ENCODE measurements at places on chromosomes 1 and 21. TPM values are rescaled to one million over a fixed set of nuclear protein-coding genes. Genes with fewer than 3 reads are reported as not detected.

- DNase-seq: no peak
Measured at GRCh38 chr1:16605532-16606505, 7.5 kb downstream of the NBPF1 start.

GRCh38 chr21:33105088-33105487 is 35.1 kb downstream of the OLIG1 start:
- no peak for DNase-seq

DNA sequence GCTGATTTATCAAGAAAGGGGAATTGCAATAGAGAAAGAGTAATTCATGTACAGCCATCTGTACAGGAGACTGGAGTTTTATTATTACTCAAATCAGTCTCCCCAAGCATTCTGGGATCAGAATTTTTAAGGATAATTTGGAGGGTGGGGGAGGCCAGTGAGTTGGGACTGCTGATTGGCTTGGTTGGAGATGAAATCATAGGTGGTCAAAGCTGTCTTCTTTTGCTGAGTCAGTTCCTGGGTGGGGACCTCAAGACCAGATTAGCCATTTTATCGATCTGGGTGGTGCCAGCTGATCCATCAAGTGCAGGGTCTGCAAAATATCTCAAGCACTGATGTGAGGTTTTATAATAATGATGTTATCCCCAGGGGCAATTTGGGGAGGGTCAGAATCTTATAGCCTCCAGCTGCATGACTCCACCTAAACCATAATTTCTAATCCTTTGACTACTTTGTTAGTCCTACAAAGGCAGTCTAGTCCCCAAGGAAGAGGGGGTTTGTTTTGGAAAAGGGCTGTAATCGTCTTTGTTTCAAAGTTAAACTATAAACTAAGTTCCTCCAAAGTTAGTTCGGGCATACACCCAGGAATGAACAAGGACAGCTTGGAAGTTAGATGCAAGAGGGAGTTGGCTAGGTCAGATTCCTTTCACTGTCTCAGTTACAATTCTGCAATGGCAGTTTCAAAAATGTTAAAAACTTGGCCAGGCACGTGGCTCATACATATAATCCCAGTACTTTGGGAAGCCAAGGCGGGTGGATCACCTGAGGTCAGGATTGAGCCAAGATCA is 16.9 kb upstream of the RAB3B start:
- DNase-seq: no peak

DNA sequence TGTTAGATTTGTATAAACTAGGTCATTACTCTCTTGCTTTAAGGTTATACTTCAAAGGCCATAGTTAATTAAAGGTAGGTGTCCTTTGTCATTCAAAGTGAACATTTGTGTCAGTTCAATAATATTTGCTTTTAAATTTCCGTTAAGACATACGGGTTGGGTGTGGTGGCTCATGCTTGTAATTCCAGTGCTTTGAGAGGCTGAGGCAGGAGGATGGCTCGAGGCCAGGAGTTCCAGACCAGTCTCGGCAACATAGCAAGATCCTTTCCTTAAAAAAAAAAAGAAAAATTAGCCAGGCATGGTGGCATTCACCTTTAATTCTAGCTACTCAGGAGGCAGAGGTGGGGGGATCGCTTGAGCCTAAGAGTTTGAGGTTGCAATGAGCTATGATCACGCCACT is 80.4 kb downstream of the KIF26B start:
- no peak for DNase-seq

DNA sequence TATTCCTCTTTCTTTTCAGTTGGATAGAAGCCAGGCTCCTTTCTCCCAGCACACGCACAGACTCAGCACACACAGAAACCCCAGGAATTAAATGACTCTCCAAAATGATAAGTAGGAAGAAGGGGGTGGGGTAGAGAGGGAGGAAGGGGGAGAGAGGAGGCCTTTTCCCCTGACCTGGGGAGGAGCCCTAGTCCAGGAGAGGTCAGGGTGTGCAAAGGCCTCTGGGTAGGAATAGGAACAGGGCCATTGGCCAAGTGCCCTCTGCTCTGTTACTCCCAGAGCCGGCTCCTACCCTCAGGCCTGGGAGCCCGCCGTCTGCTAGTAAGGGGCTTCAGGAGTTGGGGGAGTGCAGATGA is 35.6 kb upstream of the PUM1 start:
- DNase-seq: no peak

- DNase-seq: no peak
Measured at GRCh38 chr1:184163674-184164465, 112.3 kb downstream of the TSEN15 start.

DNA sequence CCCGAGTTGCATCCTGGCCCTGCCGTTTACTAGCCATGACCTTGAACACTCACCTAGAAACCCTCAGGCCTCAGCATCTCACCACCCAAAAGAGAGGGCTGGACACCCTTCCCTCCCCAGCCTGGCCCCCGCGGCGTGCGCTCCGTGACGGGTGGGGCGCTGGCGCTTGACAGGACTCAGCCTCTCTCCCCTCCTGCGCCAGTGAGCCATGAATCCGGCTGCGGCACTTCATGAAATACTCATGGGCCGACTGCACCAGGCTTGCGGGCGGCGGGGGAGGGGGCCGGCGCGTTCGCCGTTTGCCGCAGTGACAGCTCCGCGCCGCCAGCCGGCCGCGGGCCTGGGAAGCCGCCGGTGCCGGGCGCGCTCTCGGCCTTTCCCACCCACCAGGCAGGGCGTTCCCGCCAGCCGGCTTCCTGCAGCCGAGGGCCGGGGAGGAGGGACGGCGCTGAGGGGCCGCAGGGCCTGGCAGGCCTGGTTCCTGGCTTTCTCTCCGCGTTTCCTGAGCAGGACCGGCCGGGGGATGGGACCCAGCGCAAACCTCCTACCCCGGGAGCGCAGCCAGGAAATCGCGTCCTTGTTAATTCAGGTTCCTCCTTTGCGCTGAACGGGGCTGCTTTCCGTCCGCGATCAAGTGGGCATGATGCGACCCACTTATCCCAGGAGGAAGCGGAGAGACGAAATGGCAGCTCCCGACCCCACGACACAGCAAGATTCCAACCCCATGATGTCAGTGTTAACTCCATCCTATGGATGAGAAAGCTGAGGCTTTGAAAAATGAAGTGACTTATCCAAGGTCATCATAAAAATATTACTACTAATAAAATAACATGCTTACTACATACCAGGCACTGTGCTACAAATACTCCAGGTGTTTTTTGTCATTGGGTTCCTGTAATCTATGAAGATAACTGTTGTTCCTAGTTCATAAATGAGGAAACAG is 9.1 kb upstream of the LUZP1 start:
- peak; percentile 53 for DNase-seq

GRCh38 chr1:53892911-53893310 is 1.1 kb upstream of the DIO1 start:
- no peak for DNase-seq

CASQ2 gene
- total RNA-seq: 2.1 TPM

DNA sequence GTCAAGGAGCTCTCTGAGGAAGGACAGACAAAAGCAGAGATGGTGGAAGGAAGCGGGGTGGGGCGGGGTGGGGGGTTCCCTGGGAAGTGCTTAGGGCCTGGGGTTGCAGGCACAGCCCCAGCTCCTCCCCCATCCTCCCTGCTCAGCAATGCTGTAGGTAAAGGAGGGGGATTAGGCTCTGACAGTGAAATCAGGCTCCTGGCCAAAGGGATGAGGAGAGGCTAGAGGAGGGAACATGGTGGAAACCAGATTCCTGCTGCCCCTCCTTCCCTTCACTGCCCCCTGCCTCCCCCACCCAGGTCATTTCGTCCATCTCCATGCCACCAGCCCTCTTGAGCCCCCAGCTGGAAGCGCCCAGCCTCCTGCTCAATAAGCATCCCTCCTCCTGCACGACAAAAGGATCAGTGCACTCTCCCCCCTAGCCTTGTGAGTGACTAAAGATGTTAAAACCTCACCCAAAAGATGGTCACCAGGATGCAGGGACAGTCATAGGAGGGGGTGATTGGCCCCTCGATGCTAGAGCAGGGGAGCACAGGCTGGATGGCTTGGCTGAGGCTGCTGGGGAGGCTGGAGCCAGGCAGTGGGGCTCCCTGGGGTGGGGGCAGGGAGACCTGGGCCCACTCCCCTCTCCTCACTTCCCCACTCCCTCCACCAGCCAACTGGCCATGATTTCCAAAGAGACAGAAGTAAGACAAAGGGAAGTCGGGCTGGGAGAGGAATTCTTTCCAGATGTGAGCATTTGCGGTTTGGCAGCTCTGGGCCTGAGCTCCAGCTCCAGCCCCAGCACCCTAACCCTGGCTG is 2.2 kb upstream of the CRABP2 start:
- no peak for DNase-seq

GPR153 gene
- 5.4 TPM for total RNA-seq

LRRC71 gene
- total RNA-seq: not detected

DNA sequence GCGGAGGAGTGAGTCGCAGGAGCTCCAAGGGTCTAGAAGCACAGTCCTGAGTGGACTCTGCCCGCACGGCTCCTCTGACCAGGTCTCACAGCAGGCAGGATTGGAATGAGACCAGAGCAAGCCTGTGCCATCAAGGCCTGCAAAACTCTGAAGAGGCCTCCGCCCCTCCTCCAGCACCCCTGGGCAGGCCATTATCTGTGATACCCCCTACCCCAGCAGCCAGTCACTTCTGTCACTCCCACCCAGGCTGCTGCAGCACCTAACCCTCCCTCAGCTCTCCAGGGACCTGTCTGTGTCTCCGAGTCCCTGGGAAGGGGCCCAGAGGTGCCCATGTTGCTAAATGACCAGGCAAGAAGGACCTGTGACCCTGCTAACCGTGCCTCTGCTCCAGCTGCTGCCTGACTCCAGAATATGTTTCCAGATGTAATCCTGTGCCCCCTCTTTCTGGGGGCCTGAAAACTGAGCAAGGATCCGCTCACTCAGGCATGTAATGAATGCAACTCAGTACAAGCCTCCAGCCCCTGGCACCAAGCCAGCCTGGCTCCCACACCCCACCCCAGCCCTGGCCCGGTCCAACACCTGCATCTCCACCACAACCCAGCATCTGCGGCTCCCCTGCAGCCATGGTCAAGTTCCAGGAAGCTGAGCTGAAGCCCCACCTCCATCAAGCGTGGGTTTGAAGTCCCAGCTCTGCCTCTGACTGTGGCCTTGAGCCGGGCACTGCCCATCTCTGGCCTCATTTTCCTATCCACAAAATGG is 22.1 kb upstream of the COL16A1 start:
- no peak for DNase-seq

DNA sequence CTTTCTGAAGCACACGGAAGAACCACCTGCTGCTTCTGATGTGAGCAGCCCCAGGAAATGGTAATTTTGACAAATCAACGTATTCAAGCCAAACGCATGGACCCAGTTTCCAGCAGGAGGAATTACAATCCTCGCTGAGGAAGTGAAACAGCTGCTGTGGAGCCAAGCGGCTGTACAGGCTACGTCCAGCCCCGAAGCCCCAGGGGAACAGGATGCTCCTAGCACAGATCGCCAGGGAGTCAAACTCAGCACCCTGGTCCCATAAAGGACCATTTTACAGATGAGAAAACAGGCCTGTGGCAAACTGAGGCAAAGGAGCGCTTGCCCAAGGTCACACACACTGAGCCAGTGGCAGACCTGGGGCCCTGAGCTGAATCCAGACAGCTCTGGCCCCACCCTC is 108.0 kb downstream of the PTPRU start:
- no peak for DNase-seq

DNA sequence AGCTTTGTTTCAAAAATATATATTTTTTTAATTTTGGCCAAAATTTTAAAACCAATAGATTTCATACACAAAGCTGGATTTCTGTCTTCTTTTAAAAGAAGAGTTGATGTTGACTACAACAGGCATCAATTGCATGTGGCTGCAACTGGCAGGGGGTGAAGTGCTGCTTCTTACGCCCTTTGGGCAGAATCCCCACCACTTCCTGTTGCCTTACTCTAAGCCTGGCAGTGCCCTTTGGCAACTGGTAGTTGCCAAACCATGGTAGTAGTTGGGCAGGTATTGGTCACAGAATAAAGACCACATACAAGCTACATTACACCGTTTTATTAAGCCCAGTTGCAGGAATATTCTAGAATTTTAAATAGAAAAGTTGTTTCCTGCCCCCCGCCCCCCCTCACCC is 17.0 kb downstream of the LAMC2 start:
- no peak for DNase-seq

GRCh38 chr1:11879311-11880180 is 20.8 kb upstream of the NPPB start:
- DNase-seq: no peak

CD52 gene
- 12.8 TPM for total RNA-seq

- DNase-seq: peak; percentile 49
Measured at GRCh38 chr1:205285381-205286101, 36.0 kb downstream of the NUAK2 start.

GRCh38 chr21:15130751-15131150 is 66.0 kb upstream of the NRIP1 start:
- DNase-seq: no peak

- no peak for DNase-seq
Measured at GRCh38 chr21:41948901-41949300, 4.9 kb downstream of the C2CD2 start.

DNA sequence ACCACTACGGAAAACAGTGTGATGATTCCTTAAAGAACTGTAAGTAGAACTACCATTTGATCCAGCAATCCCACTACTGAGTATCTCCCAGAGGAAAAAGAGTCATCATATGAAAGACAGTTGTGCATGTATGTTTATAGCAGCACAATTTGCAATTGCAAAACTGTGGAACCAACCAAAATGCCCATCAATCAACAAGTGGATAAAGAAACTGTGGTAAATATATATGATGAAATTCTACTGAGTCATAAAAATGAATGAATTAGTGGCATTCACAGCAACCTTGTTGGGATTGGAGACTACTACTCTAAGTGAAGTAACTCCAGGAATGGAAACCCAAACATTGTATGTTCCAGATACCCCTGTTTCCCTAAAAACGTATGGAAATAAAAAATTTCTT is 337.0 kb upstream of the PTBP2 start:
- DNase-seq: no peak

DNA sequence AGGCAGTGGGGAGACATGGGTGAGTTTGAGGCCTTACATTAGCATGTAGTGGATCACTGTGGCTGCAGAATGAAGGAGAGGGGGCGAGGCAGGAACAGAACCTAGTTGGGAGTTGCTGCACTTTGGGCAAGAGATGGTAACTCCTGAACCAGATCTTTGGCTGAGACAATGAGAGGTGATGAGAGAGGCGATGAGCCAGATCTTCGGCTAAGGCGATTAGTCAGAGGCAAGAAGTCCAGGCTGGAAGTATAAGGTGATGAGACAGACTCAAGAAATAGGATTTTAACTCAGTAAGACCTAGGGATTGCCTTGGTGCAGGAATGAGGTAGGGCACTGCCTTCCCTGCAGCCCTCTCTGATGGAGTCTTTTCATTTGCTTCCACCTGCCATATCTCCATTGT is 9.1 kb upstream of the ARTN start:
- no peak for DNase-seq

- no peak for DNase-seq
Measured at GRCh38 chr1:200982071-200982945, 41.2 kb downstream of the KIF21B start.
